ENCODE measurements at places on chromosomes 1 and 21. TPM values are rescaled to one million over a fixed set of nuclear protein-coding genes. Genes with fewer than 3 reads are reported as not detected.

CHIA gene
- not detected for total RNA-seq

NBPF15 gene
- 23.2 TPM for total RNA-seq

S100A10 gene
- 1,083 TPM for total RNA-seq

CA6 gene
- not detected for total RNA-seq

- DNase-seq: no peak
These were observed 54.7 kb downstream of the PIGK start for GRCh38 chr1:77164434-77164944.

- DNase-seq: no peak
These were observed 37.6 kb upstream of the GALNT2 start for GRCh38 chr1:230029244-230029941.

GRCh38 chr21:35537604-35538003 is 488.5 kb upstream of the RUNX1 start:
- no peak for DNase-seq

DNA sequence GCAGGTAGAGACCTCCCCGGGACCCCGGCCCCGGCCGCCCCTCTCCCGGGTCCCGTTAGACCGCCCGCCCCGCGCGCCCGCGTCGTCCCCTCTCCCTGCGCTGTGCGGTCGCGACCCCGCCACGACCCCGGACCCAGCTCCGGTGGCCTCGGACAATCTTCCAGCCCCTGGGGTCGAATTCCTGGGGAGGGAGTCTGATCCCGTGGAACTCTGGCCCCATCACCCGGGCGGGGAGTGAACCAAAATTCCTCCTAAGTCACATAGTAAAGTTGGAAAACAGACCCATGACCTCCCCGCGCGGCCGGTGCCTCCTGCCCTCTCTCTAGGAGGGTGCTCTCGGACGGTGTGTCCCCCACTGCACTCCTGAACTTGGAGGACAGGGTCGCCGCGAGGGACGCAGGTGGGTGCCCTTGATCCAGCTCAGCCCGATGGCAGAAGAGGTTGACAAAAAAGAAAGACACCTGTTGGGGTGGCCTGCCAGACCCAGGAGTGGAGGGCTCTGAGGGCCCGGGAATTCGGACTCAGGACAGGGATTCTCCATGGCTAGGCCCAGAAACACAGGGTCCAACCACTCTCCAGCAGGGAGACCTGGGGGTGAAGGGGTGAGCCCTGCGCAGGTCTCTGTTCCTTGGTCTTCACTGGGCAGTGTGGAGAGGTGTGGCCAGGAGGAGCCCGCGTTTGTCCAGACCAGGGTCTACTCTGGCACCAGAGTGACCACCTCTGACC is 451 bp downstream of the ADAMTSL4 start:
- DNase-seq: no peak

DNA sequence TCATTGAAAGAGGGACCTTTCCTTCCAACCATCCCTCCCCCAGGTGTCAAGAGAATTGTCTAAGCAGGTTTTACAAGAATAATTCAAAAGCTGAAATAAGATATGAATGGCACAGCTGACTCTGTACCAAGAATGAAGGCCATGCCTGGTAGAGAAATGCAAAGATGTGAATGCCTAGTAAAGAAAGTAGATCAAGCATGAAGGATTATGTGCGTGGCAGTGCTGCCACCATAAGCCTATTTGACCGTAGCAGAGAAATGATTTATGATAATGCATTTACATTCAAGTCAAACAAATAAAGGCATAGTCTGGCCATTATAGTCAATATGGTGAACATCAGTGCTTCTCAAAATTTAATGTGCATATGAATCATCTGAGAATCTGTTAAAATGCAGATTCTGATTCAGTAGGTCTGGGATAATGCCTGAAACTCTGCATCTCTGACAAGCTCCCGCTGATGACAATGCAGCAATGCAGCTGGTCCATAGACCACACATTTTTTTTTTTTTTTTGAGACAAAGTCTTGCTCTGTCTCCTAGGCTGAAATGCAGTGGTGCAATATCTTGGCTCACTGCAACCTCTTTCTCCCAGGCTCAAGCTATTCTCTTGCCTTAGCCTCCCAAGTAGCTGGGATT is 16.6 kb upstream of the CLCA4 start:
- DNase-seq: no peak

DNA sequence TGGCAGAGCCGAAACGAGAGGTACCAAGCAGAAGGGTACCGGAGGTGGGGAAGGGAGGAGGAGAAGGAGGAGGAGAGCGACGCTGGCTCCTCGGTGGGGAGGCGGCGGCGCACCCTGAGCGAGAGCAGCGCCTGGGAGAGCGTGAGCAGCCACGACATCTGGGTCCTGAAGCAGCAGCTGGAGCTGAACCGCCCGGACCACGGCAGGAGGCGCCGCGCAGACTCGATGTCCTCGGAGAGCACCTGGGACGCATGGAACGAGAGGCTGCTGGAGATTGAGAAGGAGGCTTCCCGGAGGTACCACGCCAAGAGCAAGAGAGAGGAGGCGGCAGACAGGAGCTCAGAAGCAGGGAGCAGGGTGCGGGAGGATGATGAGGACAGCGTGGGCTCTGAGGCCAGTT is 32.4 kb downstream of the STYXL2 start:
- DNase-seq: no peak

- no peak for DNase-seq
These were observed 347.6 kb downstream of the CHRM3 start for GRCh38 chr1:239733995-239734394.

GRCh38 chr1:172680733-172681275 is 21.9 kb downstream of the FASLG start:
- no peak for DNase-seq

DNA sequence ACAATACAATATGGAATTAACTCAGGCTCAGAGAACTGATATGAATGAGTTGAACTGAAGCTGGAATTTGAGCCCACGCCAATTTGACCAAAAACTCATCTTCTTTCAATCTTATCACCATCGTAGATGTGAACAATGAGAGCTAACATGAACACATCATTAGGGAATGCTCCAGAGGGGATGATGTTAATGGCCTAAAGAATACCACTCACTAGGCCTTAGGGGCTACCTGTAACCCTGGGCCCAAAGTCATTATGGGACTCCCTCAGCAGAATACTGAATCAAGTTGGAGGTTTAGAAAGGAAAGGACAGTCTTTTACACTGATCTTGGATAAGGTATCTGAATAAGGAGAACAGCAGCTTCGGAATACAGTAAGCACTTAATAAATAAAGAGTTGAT is 73.6 kb downstream of the C1orf94 start:
- DNase-seq: no peak

DNA sequence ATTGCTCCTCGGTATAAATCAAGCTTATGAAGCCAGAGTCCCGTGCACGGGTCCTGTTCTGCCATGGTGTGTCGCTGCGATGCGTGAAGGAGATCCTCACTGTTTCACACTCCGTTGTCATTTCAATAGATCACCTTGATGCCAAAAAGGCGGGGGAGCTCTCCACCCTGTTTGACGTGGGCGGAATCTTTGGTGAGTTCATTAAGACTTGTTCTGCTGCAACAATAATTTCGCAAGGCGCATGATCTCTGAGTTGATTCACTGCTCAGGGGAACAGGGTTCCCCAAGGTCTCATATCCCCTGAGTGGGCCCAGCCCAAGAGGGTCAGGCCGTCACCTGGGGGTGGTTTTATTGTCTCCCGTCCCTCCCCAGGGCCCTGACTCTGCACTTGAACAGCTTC is 50.0 kb downstream of the SLC37A1 start:
- no peak for DNase-seq

GRCh38 chr1:226738421-226738994 is 574 bp downstream of the ITPKB start:
- DNase-seq: no peak

GRCh38 chr1:17304151-17304825 is 3.7 kb upstream of the PADI4 start:
- DNase-seq: no peak

- DNase-seq: no peak
These were observed 7.5 kb upstream of the PYCR2 start for GRCh38 chr1:225931270-225932136.

DNA sequence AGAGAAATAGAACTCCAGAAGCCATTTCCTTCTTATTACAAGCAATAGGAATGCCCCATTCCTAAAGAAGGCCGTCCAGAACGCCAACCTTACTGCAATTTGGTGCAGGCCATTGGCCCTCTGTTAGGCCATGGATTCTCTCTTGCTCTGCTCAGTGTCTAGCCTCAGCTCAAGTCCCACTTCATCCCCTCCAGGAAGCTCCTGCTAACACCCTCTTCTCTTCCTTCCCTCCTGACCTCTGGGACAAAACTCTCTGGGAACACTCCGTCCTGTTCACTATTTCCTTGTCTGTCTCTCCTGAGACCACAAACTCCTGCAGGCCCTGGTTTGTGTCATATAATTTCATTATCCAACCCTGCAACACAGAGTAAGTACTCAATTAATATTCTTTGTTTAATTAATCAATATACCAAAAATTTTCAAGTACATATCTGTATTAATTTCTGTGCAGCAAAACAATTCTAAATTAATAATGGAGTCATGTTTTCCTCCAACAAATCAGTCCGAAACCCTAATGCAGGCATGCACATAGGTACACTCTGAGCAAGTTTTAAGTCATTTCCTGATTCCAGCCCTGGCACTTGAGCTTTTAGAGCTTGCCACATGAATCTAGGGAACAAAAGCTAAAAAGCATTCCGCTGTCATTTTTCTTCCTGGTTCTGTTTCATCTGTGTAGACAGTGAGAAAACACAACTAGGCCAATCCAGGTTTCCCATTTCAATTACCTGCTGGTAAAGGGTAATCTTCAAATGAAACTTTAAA is 245.3 kb downstream of the SETD4 start:
- no peak for DNase-seq

All from mucosa of descending colon (tissue), 3 donors.